ENCODE measurements at places on chromosomes 16 and 17.

DNA sequence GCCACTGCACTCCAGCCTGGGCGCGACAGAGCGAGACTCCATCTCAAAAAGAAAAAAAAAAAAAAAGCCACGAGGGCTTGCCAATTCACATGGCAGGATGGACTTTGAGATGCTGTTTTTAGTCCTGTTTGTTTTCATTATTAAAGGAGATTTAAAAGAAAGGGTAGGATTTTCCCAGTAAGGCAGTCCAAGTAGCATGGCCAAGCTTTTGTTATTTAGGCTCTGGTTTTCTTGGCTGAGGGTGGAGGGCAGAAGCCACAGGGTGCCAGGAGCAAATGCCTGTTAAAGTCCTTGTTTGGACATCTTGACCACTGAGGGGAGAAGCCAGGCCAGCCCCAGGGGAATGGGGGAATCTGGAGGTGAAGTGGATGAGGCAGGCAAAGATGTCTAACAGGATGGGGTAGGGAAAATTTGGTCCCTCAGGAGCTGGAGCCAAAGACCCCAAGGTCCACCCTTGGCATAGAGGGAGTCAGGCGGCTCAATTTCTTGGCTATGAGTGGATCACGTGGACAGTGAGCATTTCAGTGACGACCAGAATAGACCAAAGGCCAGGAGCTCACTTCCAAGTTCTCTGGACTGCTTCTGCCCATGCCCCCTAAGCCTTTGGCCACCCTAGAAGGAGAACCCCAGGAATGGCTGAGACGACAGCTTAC is 20.8 kb upstream of the PLLP start:
- no peak for DNase-seq

DNA sequence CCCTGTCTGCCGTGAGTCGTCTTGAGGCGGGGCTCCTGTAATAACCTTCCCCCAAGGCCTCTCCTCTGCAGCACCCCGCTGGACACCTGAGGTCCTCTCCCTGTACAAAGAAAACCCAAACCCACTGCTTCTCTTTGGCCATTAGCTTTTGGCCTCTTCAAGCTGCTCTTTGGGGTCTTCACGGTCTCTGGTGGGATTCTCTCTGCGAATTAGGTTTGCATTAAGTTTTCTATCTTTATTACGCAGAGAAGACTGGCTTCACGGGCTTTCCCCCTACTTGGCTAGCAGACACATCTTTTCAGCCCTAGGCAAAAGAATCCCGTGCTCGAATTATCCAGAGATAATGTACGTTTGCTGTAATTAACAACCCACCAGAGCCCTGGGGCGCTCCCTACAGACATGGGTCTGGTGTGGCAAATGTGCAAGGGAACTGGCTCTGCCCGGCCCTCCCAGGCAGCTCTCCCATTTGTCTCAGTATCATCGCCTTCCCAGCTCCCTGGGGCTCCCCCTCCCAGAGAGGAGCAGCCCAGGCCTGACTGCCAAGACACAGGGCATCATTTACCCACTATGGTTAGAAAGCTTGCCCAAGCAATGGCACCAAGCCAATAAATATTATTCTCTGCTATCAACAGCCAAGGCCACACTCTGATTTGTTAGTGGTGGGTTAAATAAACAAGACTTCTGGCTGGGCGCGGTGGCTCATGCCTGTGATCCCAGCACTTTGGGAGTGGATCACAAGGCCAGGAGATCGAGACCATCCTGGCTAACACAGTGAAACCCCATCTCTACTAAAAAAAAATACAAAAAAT is 24.7 kb upstream of the KLHDC4 start:
- DNase-seq: no peak

DNA sequence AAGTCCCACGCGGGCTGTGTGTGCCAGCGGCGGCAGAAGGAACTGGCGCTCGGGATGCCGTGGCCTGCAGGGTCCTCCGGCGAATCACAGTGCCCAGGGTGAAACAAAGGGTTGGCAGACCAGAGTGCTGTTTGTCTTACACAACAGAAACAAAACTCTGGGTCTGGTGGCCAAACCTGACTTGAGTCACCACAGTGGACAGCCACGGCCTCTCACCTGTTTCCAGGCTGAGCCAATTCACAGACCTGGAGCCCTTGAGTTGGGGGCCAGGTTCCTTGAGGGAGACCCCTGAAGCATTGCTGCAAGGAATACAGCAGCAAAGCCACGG is 2.1 kb upstream of the CHMP6 start:
- no peak for DNase-seq

GRCh38 chr16:982145-983043 is 824 bp downstream of the SOX8 start:
- no peak for DNase-seq

- no peak for DNase-seq
These were observed 2.6 kb upstream of the HOXB8 start for GRCh38 chr17:48617471-48618255.

GRCh38 chr17:1181753-1182137 is 2.0 kb upstream of the ABR start:
- no peak for DNase-seq

- DNase-seq: peak; percentile 16
These were observed 39.5 kb downstream of the DYNLRB2 start for GRCh38 chr16:80580109-80580832.

- DNase-seq: no peak
These were observed 8.2 kb downstream of the USP31 start for GRCh38 chr16:23141033-23141432.

GRCh38 chr17:46192189-46192438 is 1.1 kb downstream of the KANSL1 start:
- no peak for DNase-seq

DNA sequence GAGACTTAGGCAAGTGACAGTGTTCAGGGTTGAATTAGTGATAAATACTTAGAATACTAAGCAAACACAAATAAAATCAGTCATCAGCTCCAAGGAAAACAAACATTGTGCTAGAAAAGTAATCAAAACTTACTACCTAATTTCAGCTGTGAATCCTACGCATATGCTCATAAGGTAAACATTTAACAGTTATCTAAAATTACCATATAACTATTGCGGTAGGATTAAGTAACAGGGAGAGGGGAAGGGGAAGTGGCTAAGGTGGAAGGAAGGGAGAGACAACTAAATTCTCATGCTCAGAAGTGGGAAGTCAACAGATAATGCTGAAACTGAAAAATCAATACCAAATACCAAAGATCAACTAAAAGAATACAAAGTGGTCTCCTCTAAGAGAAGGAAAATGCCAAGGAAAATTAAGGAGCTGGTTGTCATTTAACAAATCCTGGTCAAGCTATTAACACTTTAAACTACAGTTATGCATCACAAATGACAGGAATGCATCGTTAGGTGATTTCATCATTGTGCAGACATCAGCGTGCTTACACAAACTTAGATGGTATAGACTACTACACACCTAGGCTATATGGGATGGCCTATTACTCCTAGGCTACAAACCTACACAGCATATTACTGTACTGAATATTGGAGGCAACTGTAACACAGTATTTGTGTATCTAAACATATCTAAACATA is 20.0 kb downstream of the USP32 start:
- no peak for DNase-seq

- DNase-seq: no peak
These were observed 4.8 kb upstream of the PPP1R9B start for GRCh38 chr17:50155115-50155819.

DNA sequence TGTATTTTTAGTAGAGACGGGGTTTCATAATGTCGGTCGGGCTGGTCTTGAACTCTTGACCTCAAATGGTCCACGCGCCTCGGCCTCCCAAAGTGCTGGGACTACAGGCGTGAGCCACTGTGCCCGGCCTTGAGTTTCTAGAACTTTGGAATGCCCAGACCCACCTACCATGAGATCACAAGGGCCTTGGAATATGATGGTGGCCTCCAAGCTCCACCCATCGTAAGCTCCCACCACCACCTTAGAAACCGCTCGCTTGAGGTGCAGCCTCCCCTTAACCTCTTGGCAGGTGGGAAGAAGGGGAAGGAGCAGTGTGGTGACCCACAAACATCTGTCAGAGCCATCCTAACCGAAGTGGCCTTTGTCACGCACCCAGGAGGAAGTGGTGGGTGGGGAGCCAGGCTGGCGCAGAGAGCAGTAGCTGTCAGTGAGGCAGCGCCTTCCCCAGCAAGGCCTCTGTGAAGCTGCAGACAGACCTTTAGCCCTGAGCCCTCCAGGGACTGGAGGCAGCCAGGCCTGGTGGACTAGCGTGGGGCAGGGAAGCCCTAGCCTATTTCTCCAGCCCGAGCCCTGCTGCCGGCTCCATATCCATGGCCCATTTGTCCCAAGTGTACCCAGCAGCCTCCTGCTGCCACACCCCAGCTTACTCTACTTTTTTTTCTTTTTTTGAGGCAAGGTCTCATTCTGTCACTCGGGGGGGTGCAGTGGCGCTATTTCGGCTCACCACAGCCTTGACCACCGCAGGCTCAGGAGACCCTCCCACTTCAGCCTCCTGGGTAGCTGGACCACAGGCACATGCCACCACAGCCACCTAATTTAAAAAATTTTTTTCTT is 13.1 kb upstream of the SEPHS2 start:
- peak; percentile 60 for DNase-seq

- no peak for DNase-seq
These were observed 56.8 kb downstream of the HLF start for GRCh38 chr17:55321427-55322060.

GRCh38 chr16:72480911-72481310 is 309.0 kb upstream of the PMFBP1 start:
- no peak for DNase-seq

DNA sequence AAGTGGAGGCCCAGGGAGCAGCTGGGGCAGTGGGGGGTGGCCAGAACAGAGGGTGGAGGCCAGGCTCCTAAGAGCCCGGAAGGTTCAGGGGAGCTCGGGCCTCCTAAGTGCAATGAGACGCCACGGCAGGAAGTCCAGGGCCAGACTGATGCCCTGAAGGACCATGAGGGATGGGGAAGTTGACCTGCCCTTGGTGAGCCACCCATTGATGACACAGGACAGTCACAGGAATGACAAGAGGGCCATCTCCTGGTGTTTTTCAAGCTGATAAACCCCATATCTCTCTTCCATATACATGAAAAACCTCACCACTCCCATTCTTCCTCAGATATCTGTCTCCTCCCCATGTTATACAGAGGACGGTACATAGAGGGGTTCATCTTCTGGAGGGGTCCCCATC is 5.8 kb upstream of the MRPL58 start:
- no peak for DNase-seq

DNA sequence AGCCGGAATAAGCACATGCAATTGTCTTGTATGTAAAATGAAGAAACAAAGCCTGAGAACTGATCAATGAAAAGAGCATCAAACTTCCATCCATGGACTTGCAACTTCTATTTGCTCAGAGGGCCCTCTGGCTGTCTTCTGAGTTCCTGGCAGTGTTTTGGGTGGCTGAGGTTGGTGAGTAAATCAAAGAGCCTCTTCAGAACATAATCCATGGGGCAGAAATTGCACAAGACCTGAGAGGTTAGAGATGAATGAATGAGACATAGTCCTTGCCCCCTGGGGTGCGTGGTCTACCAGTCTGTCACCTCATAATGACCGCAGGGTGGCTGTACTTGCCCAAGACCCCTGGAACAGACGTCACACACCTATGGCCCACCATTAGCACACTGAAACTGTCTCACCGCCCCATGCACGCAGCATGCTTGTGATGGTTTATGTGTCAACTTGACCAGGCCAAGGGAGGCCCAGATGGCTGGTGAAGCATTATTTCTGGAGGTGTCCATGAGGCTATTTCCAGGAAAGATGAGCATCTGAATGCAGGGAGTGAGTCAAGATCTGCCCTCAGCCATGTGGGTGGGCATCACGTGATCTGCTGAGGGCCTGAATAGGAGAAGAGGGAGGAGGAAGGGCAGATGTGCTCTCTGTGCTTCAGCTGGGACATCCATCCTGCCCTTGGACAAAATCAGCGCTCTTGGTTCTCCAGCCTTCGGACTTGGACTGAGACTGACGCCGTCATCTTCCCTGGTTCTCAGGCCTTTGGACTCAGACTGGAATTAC is 8.3 kb downstream of the PIK3R6 start:
- no peak for DNase-seq

GRCh38 chr16:17343728-17344127 is 127.0 kb downstream of the XYLT1 start:
- no peak for DNase-seq

DNA sequence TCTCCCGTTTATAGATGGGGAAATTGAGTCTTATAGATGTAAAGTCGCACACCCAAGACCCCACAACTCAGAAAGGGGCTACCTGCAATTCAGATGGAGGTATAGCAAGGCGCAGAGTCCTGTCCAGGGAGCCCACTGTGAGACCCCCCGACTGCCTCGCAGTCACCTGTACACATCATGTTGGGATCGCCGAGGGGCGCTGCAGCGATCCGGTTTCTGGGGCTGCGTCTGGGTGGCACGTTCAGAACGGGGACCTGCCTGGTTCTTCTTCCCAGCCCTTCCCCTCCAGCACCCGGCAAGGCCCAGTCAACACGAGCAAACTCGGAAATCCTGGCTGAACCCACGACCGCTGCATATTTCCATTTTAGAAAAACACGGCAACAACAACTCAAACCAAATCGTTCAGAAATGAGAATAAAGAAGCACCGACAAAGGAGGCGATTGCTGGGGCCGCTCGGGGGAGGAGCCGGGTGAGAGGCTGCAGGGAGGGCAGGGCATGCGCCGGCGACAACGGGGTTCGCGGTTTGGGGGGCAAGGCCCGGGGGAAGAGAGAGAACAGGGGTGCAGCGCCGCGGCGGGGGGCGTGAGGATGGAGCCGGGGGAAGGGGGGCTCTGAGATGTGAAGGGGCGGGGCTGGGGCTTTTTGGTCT is 643 bp downstream of the HSDL1 start:
- DNase-seq: peak; percentile 14

- no peak for DNase-seq
These were observed 12.4 kb upstream of the GSE1 start for GRCh38 chr16:85600530-85601271.

GRCh38 chr17:72381597-72382397 is 261.0 kb downstream of the SOX9 start:
- DNase-seq: no peak

- no peak for DNase-seq
These were observed 2.9 kb upstream of the CRYBA1 start for GRCh38 chr17:29243792-29244191.

DNA sequence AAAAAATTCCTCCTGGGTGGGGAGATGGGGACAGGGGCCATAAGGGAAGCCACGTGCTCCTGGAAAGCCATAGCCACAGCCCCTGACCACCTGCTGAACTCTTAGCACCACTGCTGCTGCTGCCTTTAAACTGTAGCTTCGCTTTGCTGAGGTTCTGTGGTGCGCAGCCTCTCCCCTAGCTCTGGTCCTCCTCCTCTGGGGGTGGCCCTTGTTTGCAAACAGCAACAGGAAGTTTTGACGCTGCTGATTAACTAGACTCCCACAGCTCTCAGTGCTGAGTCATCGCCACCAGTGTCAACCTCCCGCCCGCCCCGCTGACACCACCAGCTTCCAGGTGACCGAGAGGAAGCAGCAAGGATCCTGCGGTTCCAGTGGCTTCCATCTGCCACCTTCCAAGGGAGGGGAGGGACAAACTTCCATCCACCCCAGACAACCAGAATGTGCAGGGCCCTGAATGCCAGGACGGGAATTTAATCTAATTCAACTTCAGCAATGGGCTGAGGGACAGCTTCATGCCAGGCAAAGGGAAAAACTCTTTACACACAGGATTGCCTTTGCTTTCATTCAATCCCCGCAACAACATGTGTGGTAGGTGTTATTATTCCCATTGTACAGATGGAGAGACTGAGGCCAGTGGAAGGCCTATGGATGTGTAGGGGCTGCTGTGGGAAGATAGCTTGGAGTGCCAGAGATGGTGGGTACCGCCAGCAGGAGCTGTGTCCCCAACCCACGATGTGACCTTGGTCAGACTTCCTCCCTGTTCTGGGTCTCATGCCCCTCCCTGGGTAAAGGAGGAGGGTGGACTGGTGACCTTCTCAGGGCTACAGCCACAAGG is 8.1 kb upstream of the KIFC3 start:
- peak; percentile 54 for DNase-seq

GRCh38 chr17:40068129-40068581 is 5.4 kb downstream of the THRA start:
- DNase-seq: no peak

- DNase-seq: no peak
These were observed 215.4 kb downstream of the UTP18 start for GRCh38 chr17:51475730-51476129.
